T-helper 22 cell (primary cell): ENCODE measurements at places on chromosomes 5 and 9.
A peak's percentile ranks its signal among the peaks of the same experiment; 100 is the strongest.

GRCh38 chr5:72007336-72008111 lies 99.8 kb upstream of the MAP1B start:
- DNase-seq: no peak

GRCh38 chr9:36781533-36781932 lies 208.8 kb downstream of the MELK start:
- DNase-seq: no peak

DNA sequence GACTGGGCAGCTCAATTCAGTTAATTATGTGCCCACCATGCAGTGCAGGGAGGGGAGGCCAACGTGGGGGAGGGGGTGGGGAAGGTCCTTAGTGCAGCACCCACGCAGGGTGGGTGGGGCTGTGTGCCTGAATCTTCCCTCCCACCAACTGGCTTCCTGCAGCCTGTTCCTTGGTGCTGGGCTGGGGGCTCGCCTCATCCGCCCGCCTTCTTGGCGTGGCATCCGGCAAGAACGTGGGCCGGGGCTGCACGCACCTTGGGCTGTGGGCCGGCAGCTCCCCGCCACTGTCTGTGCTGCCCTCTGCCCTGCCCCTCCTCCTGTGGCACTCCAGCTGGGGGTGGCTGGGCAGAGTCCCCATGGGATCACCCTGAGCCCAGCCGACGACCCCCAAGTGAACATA lies 19.6 kb upstream of the RALGDS start:
- no peak for DNase-seq

- no peak for DNase-seq
Measured at GRCh38 chr5:164306662-164307061, 801.2 kb downstream of the MAT2B start.

DNA sequence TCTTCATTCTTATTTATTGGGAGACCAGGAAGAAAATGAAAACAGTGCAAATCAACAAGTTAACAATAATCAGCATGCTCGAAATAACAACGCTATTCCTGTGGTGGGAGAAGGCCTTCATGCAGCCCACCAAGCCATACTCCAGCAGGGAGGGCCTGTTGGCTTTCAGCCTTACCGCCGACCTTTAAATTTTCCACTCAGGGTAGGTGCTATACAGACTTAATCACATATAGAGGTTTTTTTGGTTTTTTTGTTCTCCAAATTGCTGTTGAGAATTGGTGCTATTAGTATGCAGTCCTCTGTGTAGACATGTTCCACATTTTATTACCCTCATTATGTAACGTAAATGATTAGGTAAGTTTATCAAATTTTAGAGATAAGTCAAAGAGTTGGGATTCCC lies 30.3 kb upstream of the ROPN1L start:
- DNase-seq: no peak

DNA sequence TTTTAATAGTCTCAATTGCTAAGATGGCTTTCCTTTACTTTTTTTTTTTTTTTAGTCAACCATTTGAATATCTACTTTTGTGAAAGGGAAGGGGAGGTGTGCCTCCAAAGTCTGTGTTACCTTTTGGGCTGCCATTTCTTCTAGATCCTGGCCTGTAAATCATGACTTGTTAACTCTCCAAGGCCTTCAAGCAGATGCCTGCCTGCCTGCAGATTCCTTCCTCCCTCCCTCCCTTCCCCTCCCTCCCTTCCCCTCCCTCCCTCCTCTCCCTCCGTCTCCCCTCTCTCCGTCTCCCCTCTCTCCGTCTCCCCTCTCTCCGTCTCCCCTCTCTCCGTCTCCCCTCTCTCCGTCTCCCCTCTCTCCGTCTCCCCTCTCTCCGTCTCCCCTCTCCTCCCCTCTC lies 73.1 kb downstream of the COMMD10 start:
- no peak for DNase-seq

- DNase-seq: no peak
Measured at GRCh38 chr5:101440173-101440572, 537.1 kb upstream of the ST8SIA4 start.

GRCh38 chr9:79581388-79581787 lies 9.6 kb downstream of the TLE4 start:
- no peak for DNase-seq

- peak; percentile 89 for DNase-seq
Measured at GRCh38 chr9:136902259-136902821, 16.0 kb downstream of the TRAF2 start.

- DNase-seq: no peak
Measured at GRCh38 chr5:170486371-170486770, 17.4 kb upstream of the KCNIP1 start.

DNA sequence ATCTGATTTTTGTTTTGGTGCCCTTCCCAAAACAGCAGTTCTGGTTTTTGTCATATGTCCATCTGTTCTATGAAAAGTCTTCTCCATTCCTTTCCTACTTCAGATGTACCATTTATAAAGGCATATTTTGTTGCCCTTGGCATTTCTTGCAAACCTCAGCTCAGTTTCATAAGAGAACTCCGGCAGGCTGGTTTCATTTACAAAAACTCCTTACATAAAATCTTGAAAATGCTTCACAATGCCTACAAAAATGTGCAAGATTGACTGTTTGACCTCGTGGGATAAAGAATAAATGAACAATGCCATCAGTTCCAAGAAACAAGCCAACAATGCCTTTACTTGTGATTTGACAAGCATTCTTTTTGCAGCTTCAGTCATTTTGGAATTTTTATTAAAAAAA lies 39.1 kb upstream of the CTNNAL1 start:
- DNase-seq: no peak
